ENCODE measurements at places on chromosomes 5 and 9.

- DNase-seq, result peak; percentile 66
These were observed 1.1 kb downstream of the RELL2 start for GRCh38 chr5:141637767-141638419.

DNA sequence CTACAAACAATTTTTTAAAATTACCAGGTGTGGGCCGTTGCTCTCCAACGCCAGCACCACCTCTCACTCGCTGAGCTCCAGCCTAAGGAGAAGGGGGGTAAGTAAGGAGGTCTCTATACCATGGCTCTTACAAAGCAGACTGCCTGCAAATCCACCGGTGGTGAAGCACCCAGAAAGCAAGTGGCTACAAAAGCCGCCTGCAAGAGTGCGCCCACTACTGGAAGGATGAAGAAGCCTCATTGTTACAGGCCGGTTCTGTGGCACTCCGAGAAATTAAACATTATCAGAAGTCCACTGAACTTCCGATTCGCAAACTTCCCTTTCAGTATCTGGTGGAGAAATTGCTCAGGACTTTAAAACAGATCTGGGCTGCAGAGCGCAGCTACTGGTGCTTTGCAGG is 46.0 kb downstream of the CDO1 start:
- DNase-seq, result no peak

DNA sequence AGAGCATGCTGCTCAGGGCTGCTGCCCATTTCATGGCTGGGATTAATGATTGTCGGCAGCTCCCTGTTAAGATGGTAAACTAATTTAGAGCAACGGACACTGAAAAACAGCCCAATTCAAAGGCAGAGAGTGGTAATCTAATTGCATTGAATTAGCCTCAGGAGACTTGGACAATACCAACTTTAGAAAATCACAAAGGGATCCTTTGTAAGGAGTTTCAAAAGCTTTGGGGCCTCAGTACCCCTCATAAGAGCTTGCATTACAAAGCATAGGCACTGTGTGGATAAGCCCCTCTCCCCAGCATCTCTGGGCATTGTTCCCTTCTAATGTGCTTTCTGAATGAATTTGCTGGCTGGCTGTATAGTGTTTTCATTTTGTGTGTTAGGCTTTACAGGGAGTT is 6.7 kb downstream of the GLRA1 start:
- no peak for DNase-seq

DNA sequence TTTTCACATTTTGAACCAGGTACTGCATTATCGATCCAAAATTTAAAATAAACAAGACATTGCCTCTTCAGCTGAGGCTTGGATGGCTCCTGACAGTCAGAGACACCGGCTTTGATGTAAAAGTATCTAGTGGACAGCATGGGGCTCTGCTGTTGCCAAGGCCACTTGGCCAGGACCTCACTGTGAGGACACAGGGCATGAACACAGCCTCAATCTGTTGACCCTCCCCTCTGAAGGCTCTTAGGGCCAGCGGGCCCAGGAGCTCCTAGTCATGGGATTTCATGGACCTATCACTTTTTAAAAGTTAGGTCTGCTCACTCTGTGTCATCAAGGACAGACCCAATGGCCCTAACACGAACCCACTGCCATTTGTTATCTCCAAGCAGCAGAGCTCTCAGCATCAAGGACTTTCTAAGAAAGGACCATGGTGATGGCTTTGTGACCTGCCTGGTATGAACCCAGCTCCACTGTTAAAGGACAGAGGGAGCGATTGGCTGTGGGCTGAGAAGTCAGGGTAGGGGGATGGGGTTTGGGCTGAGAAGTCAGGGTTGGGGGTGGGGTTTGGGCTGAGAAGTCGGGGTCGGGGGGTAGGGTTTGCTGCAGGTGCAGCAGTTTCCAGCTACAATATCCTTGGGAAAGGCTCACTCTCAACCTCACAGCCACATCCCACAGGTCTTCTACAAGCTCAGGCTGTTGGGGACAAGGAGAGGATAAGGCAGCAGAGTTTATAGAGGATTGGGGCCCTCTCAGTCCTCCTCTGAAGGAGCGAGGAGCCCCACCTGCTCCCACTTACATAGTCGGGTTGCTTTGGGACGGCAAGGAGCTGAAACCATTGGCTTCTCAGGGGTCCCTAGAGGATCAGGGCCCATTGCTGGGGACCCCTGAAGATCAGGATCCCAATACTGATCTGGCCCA is 146.8 kb downstream of the BARX1 start:
- DNase-seq, result no peak

DNA sequence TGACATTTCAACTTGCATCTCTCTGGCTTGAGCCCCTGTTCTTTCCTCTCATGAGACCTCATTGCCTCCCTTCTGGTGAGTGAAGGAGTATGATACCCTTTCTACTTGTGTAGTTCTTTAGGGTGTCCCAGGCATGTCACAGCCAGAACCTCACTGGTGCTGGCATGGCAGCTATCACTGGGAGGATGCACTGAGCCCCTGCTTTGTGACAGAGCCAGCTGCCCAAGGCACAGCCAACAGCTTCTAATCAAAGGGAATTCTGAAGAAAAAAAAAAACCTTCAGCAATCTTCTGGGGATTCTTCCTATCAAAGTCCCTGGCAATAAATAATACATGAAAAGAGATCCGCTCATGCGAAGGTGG is 652.6 kb upstream of the KLF4 start:
- no peak for DNase-seq

GRCh38 chr9:129471201-129472019 is 149.5 kb downstream of the C9orf50 start:
- DNase-seq, result no peak

DNA sequence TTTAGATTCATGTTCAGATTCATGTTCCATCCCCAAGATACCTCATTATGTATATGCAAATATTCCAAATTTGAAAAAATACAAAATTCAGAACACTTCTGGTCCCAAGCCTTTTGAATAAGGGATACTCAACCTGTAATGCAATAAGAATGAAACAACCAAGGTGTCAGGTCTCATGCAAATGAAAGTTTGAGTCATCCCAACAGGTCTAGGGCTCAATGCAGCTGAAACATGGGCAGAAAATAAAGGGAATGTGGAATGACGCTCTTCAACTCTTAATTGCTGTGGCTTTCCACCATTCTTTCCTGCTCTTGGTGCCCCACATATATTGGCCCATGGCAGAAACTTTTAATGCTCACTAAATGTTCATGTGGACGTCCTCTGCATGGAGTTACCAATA is 107.3 kb upstream of the DAPK1 start:
- DNase-seq, result no peak

DNA sequence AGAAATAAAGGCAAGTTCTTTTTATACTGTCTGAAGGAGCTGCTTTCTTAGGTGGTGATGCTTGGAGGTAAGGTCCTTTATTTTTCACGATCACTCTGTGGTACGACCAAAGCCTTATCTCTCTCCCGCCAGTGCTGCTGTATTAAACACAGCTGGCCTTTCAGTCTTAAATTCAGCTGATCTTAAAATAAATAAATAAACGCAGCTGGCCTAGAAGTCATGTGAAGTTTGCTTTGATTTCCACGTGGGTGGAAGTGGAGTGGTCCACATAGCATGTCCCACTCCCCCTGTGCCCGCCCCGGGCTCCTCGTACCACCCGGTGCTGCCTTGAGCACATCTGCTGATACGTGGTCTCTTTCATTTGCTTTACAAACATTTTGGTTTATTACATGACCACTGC is 260.4 kb downstream of the FANCC start:
- DNase-seq, result no peak

DNA sequence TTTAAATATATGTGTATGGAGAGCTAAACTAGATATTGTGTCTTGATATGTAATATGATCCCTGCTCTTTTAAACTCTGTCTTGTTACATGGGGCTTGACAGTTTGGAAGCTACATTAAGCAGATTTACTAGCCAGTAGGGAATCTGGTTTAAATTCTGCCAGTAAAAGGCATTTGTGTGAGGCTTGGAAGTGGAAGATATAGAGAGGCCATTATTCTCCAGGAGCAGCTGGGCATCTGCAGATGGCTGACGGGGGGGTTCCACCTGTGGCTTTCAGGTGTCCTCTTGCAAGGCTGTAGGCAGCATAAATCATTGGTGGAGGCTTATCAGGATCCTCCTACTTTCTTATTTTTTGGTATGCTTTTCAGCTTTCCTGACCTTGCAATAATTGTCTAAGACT is 179.1 kb upstream of the FBXL7 start:
- no peak for DNase-seq

- DNase-seq, result no peak
These were observed 23.1 kb downstream of the ADRB2 start for GRCh38 chr5:148849461-148849860.
